Epithelial cell of esophagus (primary cell): ENCODE measurements at places on chromosomes 2 and 18.
A peak's percentile ranks its signal among the peaks of the same experiment; 100 is the strongest.

- DNase-seq: no peak
Measured at GRCh38 chr2:154713675-154714074, 15.2 kb downstream of the KCNJ3 start.

DNA sequence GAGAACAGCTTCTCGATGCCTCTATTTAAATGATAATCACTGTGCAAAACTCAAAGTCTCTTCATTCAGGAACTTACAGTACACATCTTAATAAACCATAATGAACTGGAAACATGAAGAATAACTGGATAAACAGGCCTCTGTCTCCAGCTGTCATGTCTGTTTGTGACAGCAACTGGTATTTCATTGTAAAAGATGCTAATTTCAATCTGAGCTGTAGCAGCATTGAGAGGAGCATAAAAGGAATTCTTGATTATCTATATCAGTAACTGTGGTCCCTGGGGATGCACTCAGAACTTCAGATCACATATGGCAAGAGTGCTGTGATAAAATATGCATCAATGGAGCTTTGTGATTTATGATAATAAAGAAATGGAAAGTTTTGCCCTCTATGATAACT lies 18.8 kb downstream of the CDH20 start:
- no peak for DNase-seq

DNA sequence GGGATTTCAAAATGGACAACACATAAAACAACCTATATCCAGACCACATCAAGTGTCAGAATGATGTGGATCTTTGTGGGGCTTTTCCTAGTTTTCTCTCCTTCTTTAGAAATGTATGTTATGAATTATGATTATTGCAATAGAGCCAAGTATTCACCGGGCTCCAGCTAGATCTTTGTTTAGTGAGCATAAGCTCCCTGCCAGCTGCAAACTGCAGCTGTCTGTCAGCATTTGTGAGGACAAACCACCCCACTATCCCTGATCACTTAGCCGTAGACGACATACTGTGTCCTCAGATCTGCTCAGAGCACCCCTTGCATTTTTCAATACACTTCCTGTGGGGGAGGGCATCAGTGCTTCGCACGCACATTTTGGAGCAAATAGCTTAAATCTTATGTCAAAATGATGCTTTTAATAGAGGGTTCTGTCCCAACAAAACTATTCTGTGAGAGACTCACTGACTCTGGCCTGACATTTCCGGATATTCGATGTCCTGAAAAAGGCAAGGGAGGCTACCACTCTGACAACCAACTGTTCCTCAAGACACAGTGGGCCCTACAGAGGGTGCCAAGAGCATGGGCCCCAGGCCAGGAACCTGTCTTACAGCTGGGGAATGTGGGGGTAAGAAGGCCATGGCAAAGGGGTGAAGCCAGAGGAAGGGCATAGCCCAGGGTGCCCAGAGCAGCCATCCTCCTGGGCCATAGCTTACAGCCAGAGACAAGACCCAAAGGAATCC lies 346.0 kb downstream of the ARHGAP15 start:
- DNase-seq: no peak

DNA sequence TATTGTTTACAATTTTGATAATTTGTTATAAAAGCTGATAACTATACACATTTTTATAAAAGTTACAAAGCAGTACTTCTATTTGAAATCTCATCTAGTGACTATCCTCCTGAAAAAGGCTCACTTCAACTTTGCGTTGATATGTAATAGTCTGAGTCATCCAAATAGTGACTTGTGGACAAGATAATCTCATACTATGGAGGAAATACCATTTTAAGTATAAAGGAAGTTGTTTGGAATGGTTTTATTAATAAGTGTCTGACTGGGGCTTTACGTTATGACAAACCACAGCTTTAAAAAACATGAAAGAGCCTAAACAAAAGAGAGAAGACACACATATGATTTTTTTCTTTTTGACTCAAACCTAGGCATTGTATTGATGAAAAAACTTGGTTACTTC lies 272.3 kb upstream of the COL3A1 start:
- peak; percentile 44 for DNase-seq

- DNase-seq: no peak
Measured at GRCh38 chr18:68298330-68298729, 416.6 kb downstream of the TMX3 start.

- peak; percentile 48 for DNase-seq
Measured at GRCh38 chr2:88265352-88266303, 95.5 kb downstream of the THNSL2 start.

GRCh38 chr2:101145406-101145805 lies 5.8 kb downstream of the TBC1D8 start:
- peak; percentile 83 for DNase-seq

DNA sequence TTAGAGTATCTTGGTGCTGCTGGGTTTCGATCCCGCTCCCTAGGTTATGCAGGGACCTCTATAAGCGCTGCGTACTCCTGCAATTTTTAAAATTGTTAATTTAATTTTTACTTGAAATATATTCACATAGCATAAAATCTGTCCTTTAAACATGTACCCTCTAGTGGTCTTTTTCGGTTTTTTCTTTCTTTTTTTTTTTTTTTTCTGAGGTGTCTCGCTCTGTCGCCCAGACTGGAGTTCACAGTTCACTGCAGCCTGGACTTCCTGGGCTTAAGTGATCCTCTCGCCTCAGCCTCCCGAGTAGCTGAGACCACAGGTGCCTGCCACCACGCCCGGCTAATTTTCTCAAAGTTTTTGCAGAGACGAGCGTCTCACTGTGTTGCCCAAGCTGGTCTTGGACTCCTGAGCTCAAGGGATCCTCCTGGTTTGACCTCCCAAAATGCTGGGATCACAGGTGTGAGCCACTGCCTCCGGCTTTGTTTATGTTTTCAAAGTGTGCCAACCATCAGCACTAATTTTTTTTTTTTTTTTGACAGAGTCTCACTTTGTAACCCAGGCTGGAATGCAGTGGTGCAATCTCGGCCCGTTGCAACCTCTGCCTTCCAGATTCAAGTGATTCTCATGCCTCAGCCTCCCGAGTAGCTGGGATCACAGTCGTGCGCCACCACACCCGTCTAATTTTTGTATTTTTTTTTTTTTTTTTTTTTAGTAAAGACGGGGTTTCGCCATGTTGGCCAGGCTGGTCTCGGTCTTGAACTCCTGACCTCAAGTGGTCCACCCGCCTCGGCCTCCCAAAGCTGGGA lies 585 bp upstream of the MOB1A start:
- peak; percentile 19 for DNase-seq

- DNase-seq: peak; percentile 18
Measured at GRCh38 chr2:145599756-145600155, 1079.8 kb upstream of the ZEB2 start.

GRCh38 chr2:174024524-174025270 lies 59.5 kb upstream of the SP3 start:
- DNase-seq: peak; percentile 61

DNA sequence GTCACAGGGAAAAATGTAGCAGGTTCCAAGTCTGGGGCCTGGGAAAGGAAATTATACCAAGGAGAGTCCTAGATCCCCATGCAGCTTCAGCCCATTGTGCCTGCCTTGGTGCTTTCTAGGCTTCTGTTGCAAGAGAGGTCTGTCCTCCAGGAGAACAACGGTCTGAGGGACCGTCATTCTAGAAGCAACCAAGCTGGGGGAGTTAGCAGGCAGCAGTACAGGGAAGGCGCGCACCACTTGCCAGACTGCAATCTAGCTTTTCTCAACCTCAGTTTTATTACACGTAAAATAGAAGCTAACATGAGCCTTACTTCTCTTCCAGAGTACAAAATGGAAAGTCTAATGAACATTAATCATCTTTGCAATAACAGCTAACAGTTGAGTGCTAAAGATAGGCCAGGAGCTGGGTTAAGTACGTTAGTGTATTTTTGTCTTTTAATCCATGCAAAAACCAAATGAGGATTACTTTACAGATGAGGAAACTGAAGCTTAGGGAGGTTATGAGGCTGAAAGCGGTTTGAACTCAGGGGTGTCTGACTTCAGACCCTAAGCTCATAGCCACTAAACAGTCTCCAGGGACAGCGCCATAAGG lies 1.9 kb downstream of the TCF23 start:
- no peak for DNase-seq

- no peak for DNase-seq
Measured at GRCh38 chr2:77013953-77014352, 508.2 kb downstream of the LRRTM4 start.

- no peak for DNase-seq
Measured at GRCh38 chr2:125070726-125071505, 1045.8 kb downstream of the CNTNAP5 start.
